ENCODE measurements at places on chromosomes 3 and 15.

GRCh38 chr15:40847223-40847961 lies 3.5 kb downstream of the SPINT1 start:
- DNase-seq = no peak

GRCh38 chr3:69791106-69791505 lies 51.8 kb downstream of the MITF start:
- DNase-seq = peak; percentile 26

GRCh38 chr3:81245043-81245442 lies 516.4 kb downstream of the GBE1 start:
- DNase-seq = peak; percentile 21

DNA sequence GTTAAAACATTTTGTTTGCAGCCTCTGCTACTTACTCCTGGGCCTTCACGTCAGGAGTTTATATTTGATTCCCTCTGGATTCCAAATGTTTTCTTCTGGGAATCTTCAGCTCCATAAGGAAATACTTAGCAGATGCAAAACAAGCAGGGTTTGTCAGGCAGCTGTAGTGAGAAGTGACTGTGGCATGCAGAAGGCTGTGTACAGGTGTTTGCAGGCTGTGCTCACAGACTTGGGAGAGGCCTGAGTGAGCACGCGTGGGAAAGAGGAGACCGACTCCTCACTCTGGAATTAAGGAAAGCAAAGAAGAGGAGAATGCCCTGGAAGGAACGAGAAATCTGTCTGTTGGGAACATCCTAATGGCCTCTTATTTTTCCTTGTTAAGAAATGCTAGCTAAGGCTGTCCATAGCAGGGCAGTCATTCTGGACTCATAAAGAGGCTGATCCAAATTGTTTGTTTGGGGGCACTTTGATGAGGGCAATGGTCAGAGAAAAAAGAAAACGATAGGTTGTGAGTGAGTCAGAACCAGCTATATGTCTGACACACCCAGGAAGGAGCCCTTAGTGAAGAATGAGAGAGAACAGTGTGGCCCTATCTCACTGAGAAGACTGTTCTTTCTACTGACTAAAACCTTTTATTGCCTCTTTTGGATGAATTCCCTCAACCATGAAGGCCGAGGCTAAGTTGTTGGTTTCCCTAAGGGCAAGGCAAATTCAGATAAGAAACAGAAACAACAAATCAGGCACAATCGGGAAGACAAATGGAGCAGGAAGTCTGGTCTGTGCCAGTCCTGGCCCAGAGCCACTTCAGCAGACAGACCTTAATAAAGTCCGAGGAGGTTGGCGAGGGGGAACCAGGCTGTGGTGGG lies 82.6 kb downstream of the TGFBR2 start:
- peak; percentile 35 for DNase-seq

DNA sequence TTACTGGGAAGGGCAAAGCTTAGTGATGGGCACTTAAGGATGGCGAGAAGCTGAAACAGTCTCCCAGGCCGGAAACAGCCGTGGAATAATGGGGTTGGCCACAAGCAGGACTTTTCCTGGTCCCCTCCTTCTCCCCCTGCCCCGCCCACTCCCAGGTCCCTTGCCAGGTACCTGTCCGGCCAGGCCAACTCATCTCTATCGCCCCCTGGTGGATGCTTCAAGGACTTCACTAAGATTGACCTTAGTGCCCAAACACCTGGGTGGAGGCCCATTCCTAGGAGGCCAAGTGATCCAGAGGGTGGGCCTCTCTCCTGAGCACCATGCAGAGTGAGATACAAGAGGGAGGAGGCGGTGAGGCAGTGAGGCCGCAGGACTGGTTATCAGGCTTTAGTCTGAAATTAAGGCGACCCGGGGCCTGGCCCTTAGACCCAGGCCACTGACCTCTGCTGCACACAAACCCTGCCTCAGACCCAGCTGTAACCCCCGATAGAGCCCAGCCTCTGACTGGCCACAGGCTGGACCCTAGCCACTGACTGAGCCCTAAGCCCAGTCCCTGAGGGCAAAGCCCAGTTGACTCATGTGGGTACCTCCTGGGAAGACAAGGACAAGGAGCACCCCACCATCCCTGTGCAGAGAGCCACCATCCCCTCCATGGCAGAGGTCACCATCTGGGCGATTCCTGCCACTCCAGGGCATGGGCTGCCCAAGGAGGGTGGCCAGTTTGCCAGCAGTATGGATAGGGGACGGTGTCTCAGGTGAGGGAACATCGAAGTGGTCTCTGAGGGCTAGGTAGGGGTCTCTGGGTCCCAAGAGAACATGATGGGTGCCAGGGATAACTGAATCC lies 37.6 kb downstream of the VIPR1 start:
- DNase-seq = no peak

DNA sequence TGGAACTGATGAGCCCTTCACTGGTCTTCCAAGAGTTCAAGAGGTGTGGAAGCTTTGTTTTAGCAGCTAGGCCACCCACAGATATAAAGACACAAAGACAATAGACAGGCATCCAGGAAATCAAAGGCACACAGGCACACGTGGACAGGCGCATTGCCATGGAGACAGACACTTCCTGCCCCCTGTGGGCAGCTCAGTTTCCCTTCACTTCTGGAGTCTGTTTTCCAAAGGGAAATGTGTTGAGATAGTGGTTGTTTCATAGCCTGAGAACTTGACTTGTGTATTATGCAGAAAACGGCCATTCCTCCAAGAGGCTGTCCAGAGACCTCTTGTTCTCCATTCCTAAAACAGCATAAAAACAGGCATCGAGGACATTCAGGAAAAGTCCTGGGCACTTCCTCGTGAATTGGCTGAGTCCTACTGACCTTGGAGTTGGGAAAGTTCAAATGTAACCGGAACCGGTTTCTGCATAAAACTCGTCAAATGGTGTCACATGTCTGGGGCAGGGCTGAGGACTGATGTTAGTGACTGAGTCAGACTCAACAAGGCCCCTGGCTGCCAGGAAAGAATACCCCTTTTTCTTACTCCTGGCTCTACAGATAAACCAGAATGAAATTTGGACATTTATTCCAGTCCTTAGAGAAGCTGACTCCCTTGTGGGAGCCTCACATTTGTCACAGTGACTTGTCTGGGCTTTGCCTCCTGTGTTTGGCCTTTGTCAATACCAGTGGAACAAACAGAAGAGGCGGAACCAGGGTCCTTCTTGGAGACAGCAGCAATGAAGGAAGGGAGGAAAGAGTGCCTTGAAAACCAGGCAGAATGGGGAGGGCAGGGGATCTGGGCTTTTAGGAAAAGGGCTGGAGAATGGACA lies 1.3 kb downstream of the ALPK3 start:
- peak; percentile 61 for DNase-seq

DNA sequence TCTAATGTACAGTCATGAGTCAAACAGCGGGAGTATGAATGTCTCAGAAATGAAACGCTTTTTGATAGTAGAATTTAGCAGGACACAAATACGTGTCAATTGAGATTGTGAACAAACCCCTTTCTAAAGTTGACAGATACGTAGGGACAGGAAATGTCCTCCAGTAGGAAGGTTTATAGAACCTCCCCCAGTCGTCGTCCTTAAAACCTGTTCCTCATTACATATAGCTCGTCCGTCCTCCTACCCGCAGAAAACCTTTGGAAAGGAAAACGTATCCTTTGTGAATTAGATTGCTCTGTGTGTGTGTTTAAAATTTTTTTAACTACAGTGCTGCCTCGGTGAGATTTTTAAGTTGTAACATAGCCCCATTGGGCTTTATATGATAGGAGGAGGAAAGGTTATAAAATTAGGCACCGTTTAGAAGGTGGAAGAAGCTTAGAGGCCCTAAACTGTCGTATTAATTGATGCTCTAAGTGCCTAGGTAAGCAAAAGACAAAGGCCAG lies 4.1 kb downstream of the UBE2E1 start:
- DNase-seq = no peak

- no peak for DNase-seq
Observed at GRCh38 chr3:7683426-7683825, 818.2 kb upstream of the LMCD1 start.

DNA sequence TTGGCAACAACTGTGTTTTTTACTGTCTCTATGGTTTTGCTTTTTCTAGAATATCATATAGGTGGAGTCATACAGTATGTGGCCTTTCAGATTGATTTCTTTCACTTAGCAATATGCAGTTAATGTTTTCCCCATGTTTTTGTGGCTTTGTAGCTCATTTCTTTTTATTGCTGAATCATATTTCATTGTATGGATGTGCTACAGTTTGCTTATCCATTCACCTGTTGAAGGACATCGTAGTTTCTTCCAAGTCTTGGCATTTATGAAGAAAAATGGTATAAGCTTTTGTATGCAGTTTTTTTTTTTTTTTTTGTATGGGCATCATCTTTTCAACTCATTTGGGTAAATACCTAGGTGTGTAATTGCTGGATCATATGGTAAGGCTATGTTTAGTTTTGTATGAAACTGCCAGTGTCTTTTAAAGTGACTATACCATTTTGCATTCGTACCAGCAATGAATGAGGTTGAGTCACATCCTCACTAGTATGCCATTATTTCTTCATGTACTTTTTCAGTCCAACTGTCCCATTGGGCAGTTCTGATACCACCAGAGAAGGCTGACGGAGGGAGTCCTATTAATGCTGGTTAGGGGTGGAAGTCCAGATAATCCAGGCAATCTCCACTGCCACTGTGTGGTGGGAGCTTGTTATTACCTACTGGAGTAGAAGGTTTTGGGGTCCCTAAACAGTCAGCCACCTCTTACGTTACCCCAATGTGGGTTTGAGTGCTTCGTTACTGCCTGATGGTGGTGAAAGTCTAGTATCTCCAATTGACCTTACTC lies 210.5 kb downstream of the DOCK3 start:
- no peak for DNase-seq

GRCh38 chr15:90547540-90547939 lies 17.8 kb downstream of the CRTC3 start:
- no peak for DNase-seq

GRCh38 chr3:33991673-33992072 lies 193.2 kb downstream of the PDCD6IP start:
- DNase-seq = no peak

GRCh38 chr15:38876211-38876610 lies 311.6 kb upstream of the RASGRP1 start:
- DNase-seq = no peak

DNA sequence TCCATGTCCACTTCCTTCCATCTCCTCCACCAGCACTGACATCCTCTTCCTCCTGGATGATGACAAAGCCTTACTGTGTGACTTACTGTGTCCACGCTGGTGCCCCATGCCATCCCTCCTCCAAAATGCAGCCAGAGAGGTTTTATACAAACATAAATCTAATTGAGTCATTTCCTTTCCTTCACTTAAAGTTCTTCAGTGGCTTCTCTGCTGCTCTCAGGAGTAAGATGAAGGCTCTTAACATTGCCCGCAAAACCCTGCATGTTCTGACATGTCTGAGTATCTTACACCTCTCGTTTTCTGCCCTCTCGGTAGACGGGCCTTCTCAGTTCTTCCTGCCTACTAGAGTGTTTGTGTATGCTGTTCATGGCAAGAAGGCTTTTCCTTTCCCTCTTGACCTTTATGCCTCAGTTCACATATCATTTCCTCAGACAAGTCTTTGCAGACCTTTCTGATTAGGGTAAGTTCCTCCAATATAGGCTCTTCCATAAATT lies 175.5 kb downstream of the CFAP20DC start:
- DNase-seq = no peak

DNA sequence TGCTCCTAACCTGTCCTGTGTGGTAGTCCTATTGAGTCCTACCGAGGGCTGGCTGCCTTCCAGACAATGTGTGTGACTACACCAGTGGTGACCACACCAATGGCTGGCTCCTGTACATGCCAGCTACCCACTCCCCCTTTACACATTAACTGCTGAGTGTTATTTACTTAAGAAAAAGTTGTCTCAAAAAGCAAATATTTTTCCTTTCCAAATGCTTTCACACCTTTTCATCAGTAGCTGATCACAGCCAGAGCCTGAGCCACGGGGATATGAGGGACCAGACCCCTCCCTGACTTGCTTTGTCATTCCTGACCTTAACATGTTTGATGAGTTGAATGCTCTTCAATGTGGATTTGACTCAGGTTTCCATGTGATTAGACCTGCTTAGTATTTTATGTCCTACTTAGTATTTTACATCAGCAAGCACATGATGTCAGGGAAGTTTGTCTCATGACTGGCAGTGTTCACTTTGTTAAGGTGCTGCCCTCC lies 29.6 kb upstream of the GREM1 start:
- DNase-seq = peak; percentile 10

DNA sequence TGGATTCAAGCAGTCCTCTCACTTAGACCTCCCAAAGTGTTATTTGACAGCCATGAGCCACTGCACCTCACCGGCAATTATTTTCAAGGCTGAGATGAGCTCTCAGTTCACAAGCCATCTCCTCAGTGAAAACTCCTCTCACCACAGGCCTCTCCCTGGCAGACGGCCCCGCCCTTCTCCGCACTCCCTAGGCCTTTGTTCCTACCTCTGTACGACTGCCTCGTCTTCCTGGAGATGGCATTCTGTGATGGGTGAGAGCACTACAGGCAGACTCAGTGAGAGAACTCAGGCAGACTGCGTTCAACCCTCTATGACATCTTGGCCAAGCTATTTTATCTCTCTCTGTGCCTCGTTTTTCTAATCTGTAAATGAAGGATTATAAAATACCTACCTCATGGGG lies 67.0 kb upstream of the TPM1 start:
- DNase-seq = no peak

GRCh38 chr3:16907243-16907642 lies 22.5 kb downstream of the PLCL2 start:
- no peak for DNase-seq

DNA sequence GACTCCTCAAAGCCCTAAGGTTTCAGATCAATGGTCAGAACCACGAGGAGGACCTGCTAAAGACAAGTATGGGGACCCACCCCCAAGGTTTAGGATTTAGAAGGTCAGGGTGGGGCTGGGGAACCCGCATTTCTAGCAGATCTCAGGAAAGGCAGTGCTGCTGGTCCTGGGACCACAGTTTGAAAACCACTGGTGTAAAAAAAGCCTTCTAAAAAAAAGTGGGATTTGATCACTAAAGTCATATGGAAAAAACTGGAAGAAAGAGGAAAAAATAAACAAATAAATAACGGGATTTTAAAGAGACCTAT lies 832 bp downstream of the SLC41A3 start:
- peak; percentile 20 for DNase-seq

DNA sequence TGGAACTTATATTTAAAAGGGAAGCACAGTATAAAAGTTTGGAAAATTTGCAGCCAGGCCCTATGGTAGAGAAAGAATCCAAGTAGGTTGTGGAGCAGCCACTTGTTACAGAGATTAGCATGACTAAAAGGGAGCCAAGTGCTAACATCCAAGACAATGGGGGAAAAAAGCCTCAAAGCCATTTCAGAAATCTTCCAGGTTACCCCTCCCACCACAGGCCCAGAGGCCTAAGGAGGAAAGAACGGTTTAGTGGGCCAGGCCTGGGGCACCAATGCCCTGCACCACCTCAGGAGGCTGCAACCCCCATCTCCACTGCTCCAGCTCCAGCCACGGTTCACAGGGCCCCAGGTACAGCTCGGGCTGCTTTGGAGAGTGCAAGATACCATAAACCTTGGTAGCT lies 69.9 kb downstream of the IGF2BP2 start:
- no peak for DNase-seq
